Activated CD4-positive, alpha-beta T cell treated with anti-CD3 and anti-CD28 coated beads, Interleukin-10, Interleukin-2, amounts not matched to agents 100 ng/mL and 50 ng/mL, durations not matched to agents 16 hours and 8 hours (primary cell): ENCODE measurements at places on chromosomes 3 and 15.

- DNase-seq: no peak
Observed at GRCh38 chr3:183532620-183533411, 22.7 kb downstream of the KLHL6 start.

DNA sequence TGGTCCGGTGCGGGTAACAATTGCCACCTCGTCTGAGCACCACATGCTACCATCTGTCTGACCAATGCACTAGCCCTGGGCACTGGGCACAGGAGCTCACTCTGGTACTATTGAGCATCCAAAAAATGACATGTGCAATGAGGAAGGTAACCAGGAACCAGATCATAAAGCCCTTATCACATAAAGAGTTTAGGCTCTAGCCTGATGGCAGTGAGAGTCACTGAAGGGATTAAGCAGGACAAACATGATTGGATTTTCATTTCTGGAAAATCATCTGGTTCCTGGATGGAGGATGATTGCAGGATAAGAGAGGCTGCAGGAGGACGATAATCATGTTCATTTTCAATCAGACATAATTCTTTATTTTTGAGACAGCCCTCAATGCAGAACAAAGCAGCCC lies 12.4 kb downstream of the NDUFB4 start:
- DNase-seq: no peak

DNA sequence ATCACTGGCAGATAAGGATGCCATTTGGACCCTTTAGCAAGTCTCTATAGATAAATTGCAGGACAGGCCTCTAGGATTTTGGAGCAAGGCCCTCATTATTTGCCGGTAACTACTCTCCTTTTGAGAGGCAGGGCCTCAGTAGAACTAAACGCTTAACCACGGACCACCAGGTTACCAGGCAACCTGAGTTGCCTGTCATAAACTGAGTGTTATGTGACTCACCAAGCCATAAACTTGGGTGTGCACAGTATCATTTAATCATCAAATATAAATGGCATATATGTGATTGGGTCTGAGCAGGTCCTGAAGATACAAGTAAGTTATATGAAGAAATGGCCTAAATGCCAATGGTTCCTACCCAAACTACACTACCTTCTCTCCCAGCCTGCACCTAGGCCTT lies 93.2 kb downstream of the BCHE start:
- no peak for DNase-seq

DNA sequence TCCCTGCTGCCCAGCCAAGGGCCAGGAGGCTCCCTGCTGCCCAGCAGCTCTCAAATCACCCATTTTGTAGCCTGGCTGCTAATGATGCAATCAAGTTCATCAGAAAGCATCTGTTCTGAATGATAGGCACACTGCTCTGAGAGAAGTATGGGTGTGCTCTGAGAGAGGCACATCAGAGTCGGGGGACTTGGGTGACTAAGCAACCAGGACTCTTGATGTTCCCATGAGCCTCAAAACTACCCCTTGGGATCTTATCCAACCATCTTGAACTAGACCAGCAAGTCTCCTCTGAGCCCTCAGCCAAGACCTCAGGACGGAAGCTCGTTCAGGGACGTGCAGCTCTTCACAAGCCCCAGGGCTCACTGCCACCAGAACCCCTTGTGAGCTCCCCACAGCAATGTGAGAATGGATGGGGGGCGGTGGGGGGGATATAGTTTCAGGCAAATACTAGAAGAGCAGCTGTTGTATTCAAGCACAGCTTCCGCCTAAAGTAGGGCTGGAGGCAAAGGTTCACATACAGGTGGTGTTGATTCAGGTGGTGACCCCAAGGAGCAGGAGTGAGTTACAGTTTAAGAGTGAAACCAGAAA lies 52.2 kb upstream of the HES1 start:
- DNase-seq: no peak

GRCh38 chr15:58795825-58796224 lies 24.7 kb downstream of the MINDY2 start:
- peak; percentile 5 for DNase-seq

GRCh38 chr15:48331796-48332641 lies 790 bp downstream of the DUT start:
- peak; percentile 82 for DNase-seq

GRCh38 chr15:62809968-62810260 lies 232.6 kb upstream of the TPM1 start:
- no peak for DNase-seq

DNA sequence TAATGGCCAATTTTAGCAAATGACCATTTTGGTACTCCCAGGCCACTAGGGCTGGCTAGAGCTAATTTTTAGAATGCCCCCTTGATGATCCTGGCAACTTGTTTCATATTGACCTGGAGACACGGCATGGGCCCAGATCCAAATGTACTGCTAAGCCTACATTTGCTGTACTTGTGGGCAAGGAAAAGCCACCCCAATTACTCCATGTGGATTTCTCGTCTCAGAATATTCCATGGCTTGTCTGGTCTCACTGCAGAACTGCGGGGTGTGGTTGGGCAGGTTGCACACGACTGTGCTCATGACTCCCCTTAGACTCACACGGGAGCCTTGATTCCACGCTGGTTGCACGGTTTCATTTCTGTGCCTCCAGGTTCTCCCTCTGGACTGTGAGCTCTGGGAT lies 140.9 kb downstream of the RPLP1 start:
- no peak for DNase-seq

- peak; percentile 87 for DNase-seq
Observed at GRCh38 chr3:172520301-172520831, 2.9 kb downstream of the TNFSF10 start.

- no peak for DNase-seq
Observed at GRCh38 chr15:46258056-46258455, 623.2 kb downstream of the SQOR start.

DNA sequence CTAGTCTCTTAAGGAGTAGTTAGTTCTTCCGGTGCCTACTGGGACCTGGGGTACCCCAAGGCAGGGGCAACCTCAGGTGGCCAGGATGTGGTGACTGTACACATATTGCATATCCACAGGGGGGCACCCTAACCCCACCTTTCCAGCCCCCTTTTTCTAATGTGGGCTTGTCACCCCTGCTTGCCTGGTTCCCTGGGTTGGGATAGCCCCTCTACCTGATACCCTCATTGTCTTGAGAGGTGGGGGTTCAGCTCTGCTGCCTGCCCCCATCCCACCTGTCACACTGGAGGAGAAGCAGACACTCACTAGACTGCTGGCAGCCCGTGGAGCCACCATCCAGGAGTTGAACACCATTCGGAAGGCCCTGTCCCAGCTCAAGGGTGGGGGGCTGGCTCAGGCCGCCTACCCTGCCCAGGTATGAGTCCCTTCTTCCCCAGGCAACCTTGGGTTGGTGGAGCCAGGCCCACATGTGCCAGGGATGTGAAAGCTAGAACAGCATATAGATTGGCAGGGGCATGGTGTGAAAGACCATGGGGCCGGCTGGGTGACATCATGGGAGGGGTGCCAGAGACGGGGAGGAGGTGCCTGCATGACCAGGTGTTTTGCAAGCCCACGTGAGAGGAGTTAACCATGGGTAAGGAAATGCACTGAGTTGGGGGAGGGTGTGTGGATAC lies 4.0 kb downstream of the GLYCTK start:
- DNase-seq: no peak
